A549 treated with CORT108297 at 1 μM for 4 hours (cell line): ENCODE measurements at places on chromosomes 12 and 14. TPM values are rescaled to one million over a fixed set of nuclear protein-coding genes. Genes with fewer than 3 reads are reported as not detected.

The SYCP3 gene
- total RNA-seq, result 0.13 TPM in 1 of 5 replicates, not detected in the others

The SAMD15 gene
- total RNA-seq, result 1.7 to 2.7 TPM (median 2.1 TPM) in 5 replicates

The JPH4 gene
- total RNA-seq, result 0.03 to 0.05 TPM in 2 of 5 replicates, not detected in the others

The GARIN6 gene
- total RNA-seq, result not detected in 5 replicates

The KRT7 gene
- total RNA-seq, result 4,100 to 4,959 TPM (median 4,677 TPM) in 5 replicates

The KRT6C gene
- not detected in 5 replicates for total RNA-seq

The ESRRB gene
- total RNA-seq, result 0.17 to 0.38 TPM (median 0.23 TPM) in 5 replicates

The ATF7IP gene
- total RNA-seq, result 4.9 to 5.8 TPM (median 5.2 TPM) in 5 replicates

The COA8 gene
- 49.6 to 54.3 TPM (median 52.7 TPM) in 5 replicates for total RNA-seq

The IFNG-AS1 gene
- not detected in 5 replicates for total RNA-seq

The CLBA1 gene
- 16.2 to 18.0 TPM (median 17.4 TPM) in 5 replicates for total RNA-seq

The SPATA7 gene
- 3.7 to 6.0 TPM (median 4.6 TPM) in 5 replicates for total RNA-seq

The IL23A gene
- 0.35 to 1.0 TPM (median 0.57 TPM) in 5 replicates for total RNA-seq

The APPL2 gene
- total RNA-seq, result 15.1 to 25.4 TPM (median 19.9 TPM) in 5 replicates

The LRRC9 gene
- not detected in 5 replicates for total RNA-seq

The FKBP11 gene
- total RNA-seq, result 44.0 to 57.4 TPM (median 56.1 TPM) in 5 replicates

The GPR132 gene
- total RNA-seq, result 0.37 to 0.81 TPM (median 0.68 TPM) in 5 replicates

The TRIM9 gene
- total RNA-seq, result 8.8 to 11.3 TPM (median 10.4 TPM) in 5 replicates

The GLIPR1L1 gene
- total RNA-seq, result not detected in 5 replicates

The SLC17A8 gene
- 0.07 TPM in 1 of 5 replicates, not detected in the others for total RNA-seq

The ENDOU gene
- total RNA-seq, result not detected in 5 replicates

The TAS2R7 gene
- total RNA-seq, result not detected in 5 replicates

The ENTPD5 gene
- total RNA-seq, result 5.5 to 7.3 TPM (median 6.4 TPM) in 5 replicates

The MIP gene
- 0.12 TPM in 1 of 5 replicates, not detected in the others for total RNA-seq

The C14orf119 gene
- 85.2 to 110 TPM (median 105 TPM) in 5 replicates for total RNA-seq

The DCAF11 gene
- 19.4 to 24.7 TPM (median 20.5 TPM) in 5 replicates for total RNA-seq

The OASL gene
- total RNA-seq, result 3.5 to 5.0 TPM (median 4.5 TPM) in 5 replicates

The FAM90A1 gene
- 0.03 to 0.10 TPM (median 0.07 TPM) in 5 replicates for total RNA-seq

The FOXA1 gene
- total RNA-seq, result 7.0 to 11.0 TPM (median 10.5 TPM) in 5 replicates

The NID2 gene
- total RNA-seq, result 16.1 to 30.0 TPM (median 20.1 TPM) in 5 replicates

The LRRC43 gene
- 0.07 to 0.37 TPM (median 0.21 TPM) in 5 replicates for total RNA-seq

The SMCO3 gene
- total RNA-seq, result 0.04 TPM in 1 of 5 replicates, not detected in the others

The HPD gene
- total RNA-seq, result 0.72 to 1.8 TPM (median 1.6 TPM) in 5 replicates

The AJUBA gene
- total RNA-seq, result 35.7 to 49.4 TPM (median 39.5 TPM) in 5 replicates

The EPYC gene
- not detected in 5 replicates for total RNA-seq

The POTEG gene
- total RNA-seq, result not detected in 5 replicates

The POLR3B gene
- 5.0 to 5.9 TPM (median 5.2 TPM) in 5 replicates for total RNA-seq

The LRTM2 gene
- 0.07 to 0.10 TPM in 2 of 5 replicates, not detected in the others for total RNA-seq

The TDRD9 gene
- not detected in 5 replicates for total RNA-seq

The SLC5A8 gene
- total RNA-seq, result not detected in 5 replicates

The DPPA3 gene
- total RNA-seq, result not detected in 5 replicates

The CAPS2 gene
- 1.2 to 2.2 TPM (median 1.4 TPM) in 5 replicates for total RNA-seq

The GZMH gene
- total RNA-seq, result not detected in 5 replicates

The FERMT2 gene
- 31.0 to 50.3 TPM (median 39.8 TPM) in 5 replicates for total RNA-seq

The TPH2 gene
- total RNA-seq, result 0.03 to 0.07 TPM in 2 of 5 replicates, not detected in the others

The SERPINA12 gene
- total RNA-seq, result not detected in 5 replicates

The C12orf57 gene
- total RNA-seq, result 264 to 326 TPM (median 313 TPM) in 5 replicates

The CCDC175 gene
- not detected in 5 replicates for total RNA-seq

The MYO1H gene
- total RNA-seq, result not detected in 5 replicates

The LMNTD1 gene
- total RNA-seq, result not detected in 5 replicates

The B3GNT4 gene
- total RNA-seq, result 0.54 to 1.2 TPM (median 0.91 TPM) in 5 replicates

The ZBTB39 gene
- total RNA-seq, result 4.0 to 6.0 TPM (median 5.1 TPM) in 5 replicates

The MGP gene
- not detected in 5 replicates for total RNA-seq

The HAL gene
- 0.16 to 0.30 TPM (median 0.18 TPM) in 4 of 5 replicates, not detected in the other for total RNA-seq

The HOTAIR gene
- total RNA-seq, result 0.08 to 0.37 TPM (median 0.09 TPM) in 5 replicates
